Spinal cord (tissue), 10 donors: ENCODE measurements at places on chromosomes 7 and 10. TPM values are rescaled to one million over a fixed set of nuclear protein-coding genes. Genes with fewer than 3 reads are reported as not detected.

DNA sequence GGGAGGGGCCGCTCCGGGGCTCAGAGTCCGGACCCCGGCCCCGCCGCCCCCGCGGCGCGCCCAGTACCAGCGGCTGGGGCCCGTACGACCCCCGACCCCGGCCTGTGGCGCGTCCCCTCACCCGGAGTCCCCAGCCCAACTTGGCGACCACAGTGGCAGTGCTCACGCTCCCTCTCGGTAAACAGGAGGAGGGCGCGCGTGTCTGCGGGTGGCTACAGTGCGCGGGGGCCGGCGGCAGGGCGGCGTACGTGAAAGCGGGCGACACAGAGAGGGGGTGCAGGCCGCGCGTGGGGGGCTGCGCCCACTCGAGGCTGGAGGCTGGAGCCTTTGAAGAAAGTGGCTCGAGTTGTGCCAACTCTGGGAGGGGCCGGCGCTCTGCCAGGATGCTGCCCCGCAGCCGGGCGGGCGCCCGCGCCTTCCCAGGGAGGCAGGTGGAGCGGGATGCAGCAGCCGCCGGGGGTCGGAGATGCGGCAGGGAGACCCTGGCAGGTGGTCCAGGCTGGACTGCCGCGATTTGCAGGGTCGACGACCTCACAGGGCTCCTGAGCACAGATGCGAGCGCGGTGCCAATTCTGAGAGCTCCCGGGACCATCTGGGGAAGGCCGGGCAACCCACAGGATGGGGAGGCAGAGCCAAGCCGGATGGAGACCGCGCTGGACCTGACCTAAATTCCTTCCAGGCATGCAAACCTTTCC lies 655 bp downstream of the PTPRE start:
- H3K36me3 ChIP-seq, result no peaks in the 10 kb centered on the region
- H3K27ac ChIP-seq, result no peak overlapping the region
- H3K4me1 ChIP-seq, result peaks cover 34% of the 10 kb centered on the region
- DNase-seq, result no peak

Gene CALHM3
- not detected for total RNA-seq

DNA sequence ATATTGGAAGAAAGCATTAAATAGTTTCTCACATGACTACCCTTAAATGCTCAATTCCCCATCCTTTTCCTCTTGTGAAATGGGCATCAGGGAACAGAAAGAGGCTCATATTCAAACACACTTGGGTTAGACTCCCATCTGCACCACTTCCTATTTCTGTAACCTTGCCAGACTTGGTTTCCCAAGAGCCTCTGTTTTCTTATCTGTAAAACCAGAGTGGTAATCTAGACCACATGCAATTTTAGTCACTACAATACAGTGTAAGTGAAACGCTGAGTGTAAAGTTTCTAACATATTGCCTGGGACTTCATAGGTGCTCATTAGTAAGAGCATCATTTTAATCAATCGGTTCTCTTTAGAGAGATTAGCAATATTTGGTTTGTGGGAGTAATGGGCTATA lies 136.3 kb downstream of the SORCS1 start:
- H3K27me3 ChIP-seq, result no peaks in the 10 kb centered on the region
- H3K4me1 ChIP-seq, result no peaks in the 10 kb centered on the region
- H3K4me3 ChIP-seq, result no peak overlapping the region
- H3K27ac ChIP-seq, result no peak overlapping the region

DNA sequence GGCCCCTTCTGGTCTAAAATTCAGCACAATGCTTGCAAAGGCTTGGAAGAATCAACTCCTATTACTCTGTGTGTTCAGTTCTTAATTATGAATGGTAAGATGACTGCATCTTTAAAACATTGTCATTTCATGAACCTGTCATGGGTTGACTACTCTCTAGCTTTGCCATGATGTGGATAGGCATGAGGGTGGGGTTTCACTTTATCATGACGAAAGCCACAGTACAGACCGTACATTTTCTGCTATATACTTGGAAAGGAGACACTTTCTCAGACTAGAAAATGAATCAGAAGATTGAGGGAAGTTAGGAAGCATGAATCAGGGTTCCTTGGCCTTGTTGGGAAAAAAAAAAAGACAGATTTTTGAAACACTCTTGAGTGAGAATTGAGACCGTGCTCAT lies 19.7 kb upstream of the MSRB2 start:
- no peak overlapping the region for H3K27ac ChIP-seq
- no peak overlapping the region for H3K4me3 ChIP-seq
- H3K27me3 ChIP-seq, result no peaks in the 10 kb centered on the region
- DNase-seq, result no peak
- H3K4me1 ChIP-seq, result no peaks in the 10 kb centered on the region

DNA sequence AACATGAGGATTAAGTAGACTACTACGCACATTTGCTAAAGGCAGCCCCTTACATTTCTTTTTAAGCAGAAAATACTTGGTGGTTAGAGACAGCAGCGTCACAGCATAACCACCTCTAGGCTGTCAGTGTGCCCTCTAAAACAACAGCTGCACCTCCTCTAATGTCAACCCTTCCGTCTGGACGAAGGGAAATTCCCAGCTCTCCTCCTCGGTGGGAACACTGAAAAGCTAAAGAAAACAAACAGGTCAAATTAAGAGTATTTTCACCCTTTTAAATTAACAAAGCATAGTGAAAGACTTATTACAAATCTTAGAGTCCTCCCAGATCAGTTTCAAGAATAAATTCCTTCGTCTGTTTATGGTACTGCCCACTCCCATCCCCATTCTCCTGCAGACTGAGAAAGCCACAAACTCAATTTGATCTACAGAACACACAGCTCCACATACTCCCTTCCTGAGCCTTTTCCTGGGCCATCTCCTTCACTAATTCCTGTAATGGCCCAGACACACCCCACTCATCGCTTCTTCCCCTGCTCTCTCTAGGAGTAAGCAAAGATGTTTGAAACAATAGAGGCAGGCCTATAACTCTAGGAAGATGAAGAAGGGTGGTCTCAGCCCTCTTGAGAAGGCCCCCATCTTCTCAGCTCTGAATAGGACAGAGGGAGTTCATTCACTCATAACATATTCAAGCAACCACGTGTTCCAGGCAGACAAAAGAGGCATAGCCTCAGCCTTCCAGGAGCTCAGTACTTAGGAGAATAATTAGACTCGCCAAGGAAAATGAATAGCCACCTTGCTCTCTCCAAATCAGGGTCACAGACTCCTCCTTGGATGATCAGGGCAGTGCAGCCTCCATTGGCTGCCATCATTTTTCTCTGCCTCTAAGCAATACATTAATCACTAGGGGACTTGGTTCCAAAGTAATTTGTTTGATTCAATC lies 47.5 kb upstream of the HNRNPH3 start:
- H3K27me3 ChIP-seq, result no peaks in the 10 kb centered on the region
- no peak for DNase-seq
- H3K4me1 ChIP-seq, result no peaks in the 10 kb centered on the region
- H3K36me3 ChIP-seq, result peaks cover 5% of the 10 kb centered on the region

- no peaks in the 10 kb centered on the region for H3K27me3 ChIP-seq
- DNase-seq, result peak; percentile 5
- no peak overlapping the region for H3K27ac ChIP-seq
- no peak overlapping the region for H3K4me3 ChIP-seq
Observed at GRCh38 chr7:87316846-87317552, 28.5 kb upstream of the CROT start.

GRCh38 chr10:43376828-43377423 lies 5.5 kb downstream of the FXYD4 start:
- H3K36me3 ChIP-seq, result no peaks in the 10 kb centered on the region
- peaks cover 8% of the 10 kb centered on the region for H3K4me1 ChIP-seq
- DNase-seq, result no peak
- no peak overlapping the region for H3K4me3 ChIP-seq
- H3K27ac ChIP-seq, result no peak overlapping the region

DNA sequence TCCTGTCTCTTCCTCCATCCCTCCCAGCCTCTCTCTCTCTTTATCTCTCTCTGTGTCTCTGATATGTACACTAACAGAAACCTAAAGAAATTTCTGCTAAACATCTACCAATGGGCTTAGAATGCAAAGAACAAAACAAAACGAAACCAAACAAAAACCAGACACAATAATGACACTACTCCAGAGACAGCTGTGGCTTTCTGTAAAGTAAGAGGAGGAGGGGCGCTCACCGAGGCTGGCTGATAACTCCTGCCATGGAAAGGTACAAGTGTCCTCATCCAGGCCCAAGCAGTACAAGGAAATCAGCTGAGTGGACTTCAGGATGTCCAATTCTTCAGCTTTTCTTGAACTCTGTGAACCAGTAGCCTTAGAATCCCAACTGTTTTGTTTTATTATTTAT lies 70.4 kb upstream of the FZD8 start:
- H3K4me1 ChIP-seq, result no peaks in the 10 kb centered on the region
- no peak for DNase-seq
- no peak overlapping the region for H3K27ac ChIP-seq
- no peaks in the 10 kb centered on the region for H3K36me3 ChIP-seq
- no peaks in the 10 kb centered on the region for H3K27me3 ChIP-seq
- H3K4me3 ChIP-seq, result no peak overlapping the region

DNA sequence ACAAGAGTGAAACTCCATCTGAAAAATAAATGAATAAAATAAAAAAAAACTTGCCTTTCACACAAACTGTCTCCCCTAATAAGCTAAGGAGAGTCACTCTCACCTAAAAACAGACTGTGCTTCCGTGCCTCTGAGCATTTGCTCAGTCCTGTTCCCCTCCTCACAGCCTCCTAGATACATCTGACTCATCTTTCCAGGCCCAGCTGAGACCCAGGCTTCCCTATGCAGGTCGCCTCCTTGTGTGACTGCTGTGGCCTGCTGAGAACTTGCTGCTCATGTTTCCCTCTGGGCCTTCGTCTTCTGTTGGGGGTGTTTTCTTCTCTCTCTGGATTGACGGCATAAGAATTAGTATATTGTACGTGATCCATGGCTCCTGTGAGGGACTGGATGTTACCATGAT lies 777.7 kb downstream of the LRMDA start:
- no peak overlapping the region for H3K27ac ChIP-seq
- H3K27me3 ChIP-seq, result no peaks in the 10 kb centered on the region
- H3K4me3 ChIP-seq, result no peak overlapping the region
- DNase-seq, result no peak
- H3K4me1 ChIP-seq, result no peaks in the 10 kb centered on the region

GRCh38 chr10:126570621-126571602 lies 99.6 kb downstream of the C10orf90 start:
- H3K27ac ChIP-seq, result no peak overlapping the region
- no peak for DNase-seq
- H3K4me3 ChIP-seq, result no peak overlapping the region
- no peaks in the 10 kb centered on the region for H3K27me3 ChIP-seq

DNA sequence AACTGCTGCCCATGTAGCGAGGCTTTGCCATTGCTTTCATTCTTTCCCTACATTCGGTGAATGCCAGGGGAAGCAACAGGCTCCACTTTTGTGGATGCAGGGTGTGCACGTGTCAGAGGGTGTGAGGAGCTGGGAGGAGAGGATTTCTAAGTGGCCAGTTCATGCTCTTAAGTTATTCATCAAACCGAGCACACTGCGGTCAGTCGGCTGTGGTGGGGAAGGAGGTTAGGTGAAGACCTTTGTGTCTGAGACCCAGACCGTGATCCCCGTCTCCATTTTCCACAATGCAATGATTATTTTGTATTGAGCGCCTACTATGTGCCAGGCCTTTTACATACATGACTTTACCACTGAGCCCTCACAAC lies 438.6 kb upstream of the GALNT17 start:
- peaks cover 8% of the 10 kb centered on the region for H3K27me3 ChIP-seq
- H3K4me1 ChIP-seq, result peaks cover 12% of the 10 kb centered on the region
- no peak for DNase-seq
- no peaks in the 10 kb centered on the region for H3K36me3 ChIP-seq
- peak overlapping the region; percentile 57 for H3K27ac ChIP-seq
- H3K4me3 ChIP-seq, result peak overlapping the region; percentile 38

GRCh38 chr7:94444813-94445212 lies 50.1 kb downstream of the COL1A2 start:
- H3K4me1 ChIP-seq, result no peaks in the 10 kb centered on the region
- H3K36me3 ChIP-seq, result no peaks in the 10 kb centered on the region
- no peaks in the 10 kb centered on the region for H3K27me3 ChIP-seq
- H3K4me3 ChIP-seq, result no peak overlapping the region
- DNase-seq, result peak; percentile 7

Gene MYOZ1
- 1.6 TPM for total RNA-seq

DNA sequence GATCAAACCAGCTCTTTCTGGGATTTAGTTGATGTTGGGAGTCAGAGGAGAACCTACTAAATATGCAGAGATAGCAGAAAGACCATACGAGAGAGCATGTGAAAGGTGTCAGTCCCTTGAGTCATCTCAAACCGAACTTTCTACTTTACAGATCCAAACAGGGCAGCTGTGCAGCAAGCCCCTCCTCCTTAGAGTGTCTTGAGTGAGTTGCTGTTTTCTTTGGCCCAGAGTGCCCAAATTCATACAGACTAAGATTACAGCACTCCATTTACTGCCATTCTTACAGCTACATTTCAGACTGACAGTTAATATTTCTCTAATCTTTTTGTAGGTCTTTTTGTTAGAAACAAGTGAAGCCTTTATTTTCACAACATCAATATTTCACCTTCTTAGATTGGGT lies 53.4 kb downstream of the NRCAM start:
- H3K27ac ChIP-seq, result no peak overlapping the region
- no peaks in the 10 kb centered on the region for H3K27me3 ChIP-seq
- peaks cover 4% of the 10 kb centered on the region for H3K36me3 ChIP-seq
- no peak for DNase-seq
- no peak overlapping the region for H3K4me3 ChIP-seq

Gene TMEM196
- total RNA-seq, result 16.5 TPM

Gene STMP1
- 29.0 TPM for total RNA-seq

- no peaks in the 10 kb centered on the region for H3K4me1 ChIP-seq
- no peak overlapping the region for H3K27ac ChIP-seq
- no peaks in the 10 kb centered on the region for H3K36me3 ChIP-seq
- H3K4me3 ChIP-seq, result no peak overlapping the region
- DNase-seq, result no peak
Observed at GRCh38 chr7:120052884-120053382, 220.0 kb upstream of the KCND2 start.

Gene SNCG
- 169 TPM for total RNA-seq

DNA sequence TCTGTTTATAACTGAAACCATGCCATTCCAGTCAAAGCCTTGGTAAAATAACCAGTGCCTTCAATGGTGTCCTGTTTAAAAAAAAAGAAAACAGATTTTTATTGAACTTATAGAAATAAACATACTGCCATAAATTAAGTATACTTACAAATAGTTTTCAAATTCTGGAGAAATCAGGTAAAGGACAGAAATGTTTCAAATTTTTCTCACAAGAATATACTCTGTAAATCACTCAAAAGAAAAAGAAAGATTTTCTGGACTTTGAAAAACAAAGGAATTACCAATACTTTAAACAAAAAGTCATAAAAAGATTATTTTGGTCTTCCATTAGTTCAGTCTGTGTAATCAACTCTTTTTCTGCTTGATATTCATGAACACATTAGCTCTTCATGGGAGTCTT lies 23.9 kb downstream of the MRPL32 start:
- H3K4me1 ChIP-seq, result no peaks in the 10 kb centered on the region
- H3K27ac ChIP-seq, result no peak overlapping the region
- no peaks in the 10 kb centered on the region for H3K36me3 ChIP-seq
- no peaks in the 10 kb centered on the region for H3K27me3 ChIP-seq
- DNase-seq, result no peak
